ENCODE measurements at places on chromosomes 11 and 22.

- DNase-seq, result no peak
Measured at GRCh38 chr22:22061085-22062077, 78.8 kb upstream of the TOP3B start.

DNA sequence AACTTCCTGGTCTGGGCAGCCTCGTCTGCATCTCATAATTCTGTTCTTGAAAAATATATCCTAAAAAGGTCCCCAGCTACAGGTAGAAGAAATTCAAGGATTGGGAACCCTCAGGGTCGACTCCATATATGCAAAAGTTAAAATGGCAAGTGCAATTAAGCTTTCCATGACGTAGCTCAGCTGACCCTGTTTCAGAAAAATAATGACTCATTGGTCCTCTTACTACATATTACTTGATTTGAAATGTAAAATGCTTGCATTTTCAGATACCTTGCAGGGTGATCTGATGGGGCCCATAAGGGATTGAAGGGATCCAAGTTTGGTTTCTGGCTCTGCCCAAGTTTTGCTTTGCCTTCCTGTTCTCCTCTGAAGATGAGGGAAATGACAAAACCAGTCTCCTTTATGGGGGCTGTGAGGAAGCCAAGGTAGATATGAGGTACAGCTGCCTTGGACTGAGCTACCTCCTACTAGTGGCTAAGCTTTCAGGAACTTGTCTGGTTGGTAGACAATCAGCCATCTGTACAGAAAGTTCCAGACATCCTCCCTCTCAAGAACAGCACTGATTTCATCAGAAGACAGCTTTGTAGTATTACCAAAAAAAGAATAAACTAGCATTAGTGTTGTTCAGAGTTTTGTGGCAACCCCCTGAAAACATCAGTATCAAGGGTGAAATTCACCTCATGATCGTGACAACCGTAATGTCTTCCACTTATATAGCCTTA lies 177.3 kb downstream of the DBX1 start:
- no peak for DNase-seq

- DNase-seq, result no peak
Measured at GRCh38 chr11:123072332-123072761, 10.4 kb upstream of the HSPA8 start.

DNA sequence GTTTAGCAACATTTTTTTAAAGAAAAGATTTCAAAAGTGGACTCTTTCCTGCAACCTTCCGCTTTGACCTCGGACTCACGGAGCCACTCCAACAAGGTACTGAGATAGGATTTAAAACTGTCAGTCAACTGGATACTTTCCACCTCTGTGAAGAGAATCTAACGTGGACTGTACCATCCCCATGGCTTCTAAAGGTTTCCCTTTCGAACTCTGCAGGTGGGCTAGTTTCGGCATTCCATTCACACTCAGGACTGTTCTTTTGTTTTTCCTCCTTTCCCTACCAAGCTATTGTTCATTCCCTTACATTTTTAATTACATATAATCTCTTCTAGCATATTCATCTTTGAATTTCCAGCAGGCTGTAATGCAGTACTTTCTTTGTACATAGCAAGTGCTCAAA lies 88.5 kb upstream of the AKIP1 start:
- no peak for DNase-seq

DNA sequence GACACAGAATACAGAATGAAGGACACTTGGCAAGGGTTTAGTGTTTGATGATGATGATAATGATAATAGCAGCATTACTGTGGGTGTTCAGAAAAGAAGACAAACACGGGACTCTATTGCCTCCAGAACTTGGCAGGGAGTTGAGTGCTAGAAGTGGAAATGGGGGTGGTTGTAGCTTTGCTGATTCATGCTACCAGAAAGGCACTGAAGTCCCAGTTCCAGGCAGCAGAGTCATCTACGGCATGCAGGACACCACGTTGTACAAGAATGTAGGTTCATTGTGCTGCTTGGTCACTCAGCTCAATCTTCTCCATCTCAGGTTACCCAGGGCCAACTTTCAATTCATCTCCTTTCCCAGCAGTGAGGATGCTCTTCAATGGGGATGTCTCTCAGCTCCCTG lies 115.7 kb downstream of the NTM start:
- DNase-seq, result no peak

GRCh38 chr11:116052603-116053547 lies 548.7 kb upstream of the CADM1 start:
- no peak for DNase-seq

Data from pulmonary artery endothelial cell (primary cell).